ENCODE measurements at places on chromosomes 2 and 18.

GRCh38 chr2:54672590-54673456, 50.6 kb upstream of the EML6 start:
- no peak for DNase-seq

DNA sequence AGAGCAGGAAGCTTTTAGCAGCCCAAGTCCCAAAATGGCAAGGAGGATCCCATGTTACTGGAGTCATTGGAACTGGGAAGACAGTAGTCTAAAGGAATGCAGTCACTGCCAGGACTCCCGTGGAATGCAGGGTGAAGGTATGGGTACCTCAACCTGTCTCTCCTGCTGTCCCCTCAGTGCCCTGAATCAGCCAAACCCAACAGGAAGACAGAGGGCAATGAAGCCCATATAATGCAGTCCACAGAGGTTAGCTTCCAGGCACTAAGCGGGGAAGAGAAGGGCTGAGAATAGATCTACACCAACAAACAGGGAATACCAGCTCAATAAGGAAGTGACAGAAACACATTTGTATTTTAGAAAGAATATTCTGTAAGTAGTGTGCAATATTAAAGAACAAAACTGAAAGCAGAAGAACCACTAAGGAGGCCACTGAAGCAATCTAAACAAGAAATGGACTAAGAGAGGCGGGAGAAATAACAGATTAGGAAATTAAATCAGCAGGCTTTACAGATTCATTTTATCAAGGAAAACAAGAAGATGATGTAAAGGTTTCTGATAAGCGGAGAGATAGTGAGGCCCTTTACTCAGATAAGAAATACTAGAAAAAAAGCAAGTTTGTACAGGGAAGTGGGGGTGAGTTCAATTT, 8.3 kb downstream of the NEMP2 start:
- DNase-seq: no peak

GRCh38 chr2:202147775-202148174, 74.7 kb downstream of the KIAA2012 start:
- no peak for DNase-seq

- no peak for DNase-seq
Measured at GRCh38 chr2:120381661-120382060, 35.7 kb downstream of the INHBB start.

DNA sequence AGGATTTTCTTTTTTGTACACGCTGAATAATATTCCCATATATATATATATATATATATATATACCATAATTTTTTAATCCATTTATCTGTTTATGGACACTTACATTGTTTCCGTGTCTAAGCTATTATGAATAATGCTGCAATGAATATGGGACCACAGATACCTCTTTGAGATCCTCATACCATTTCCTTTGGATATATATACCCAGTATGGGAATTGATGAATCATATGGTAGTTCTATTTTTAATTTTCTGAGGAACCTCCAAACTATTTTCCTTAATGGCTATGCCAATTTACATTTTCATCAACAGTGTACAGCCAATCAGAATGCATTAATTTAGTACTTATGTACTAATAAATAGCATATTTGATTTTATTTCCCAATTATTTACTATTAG, 53.1 kb downstream of the MERTK start:
- no peak for DNase-seq

- no peak for DNase-seq
Measured at GRCh38 chr2:232982926-232983668, 30.0 kb downstream of the NGEF start.

GRCh38 chr2:96092951-96093350, 23.4 kb downstream of the ADRA2B start:
- no peak for DNase-seq

GRCh38 chr2:226220511-226220910, 579.1 kb downstream of the IRS1 start:
- DNase-seq: no peak

GRCh38 chr18:10230072-10230471, 224.4 kb upstream of the APCDD1 start:
- DNase-seq: no peak

- DNase-seq: no peak
Measured at GRCh38 chr18:12654971-12655370, 2.9 kb downstream of the SPIRE1 start.

DNA sequence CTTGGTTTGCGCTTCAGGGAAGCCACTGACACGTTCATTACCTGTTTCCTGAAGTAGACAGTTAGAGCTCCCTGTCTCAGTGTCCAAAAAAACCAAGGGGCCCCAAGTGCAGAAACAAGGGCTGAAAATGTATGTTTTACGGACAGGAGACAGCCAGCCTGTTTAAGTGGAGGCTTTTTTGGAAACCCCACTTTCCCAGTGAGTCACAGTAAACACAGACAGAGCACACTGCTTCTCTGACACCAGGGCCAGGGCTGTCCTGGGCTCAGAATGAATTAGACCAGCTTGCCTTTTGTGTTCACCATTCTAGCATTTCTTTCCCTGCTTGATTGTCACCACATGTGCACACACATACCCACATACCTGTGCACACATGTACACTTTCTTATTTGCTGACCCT, 128.6 kb downstream of the SH3RF3 start:
- DNase-seq: no peak

- DNase-seq: no peak
Measured at GRCh38 chr2:200786826-200787225, 24.9 kb upstream of the BZW1 start.

DNA sequence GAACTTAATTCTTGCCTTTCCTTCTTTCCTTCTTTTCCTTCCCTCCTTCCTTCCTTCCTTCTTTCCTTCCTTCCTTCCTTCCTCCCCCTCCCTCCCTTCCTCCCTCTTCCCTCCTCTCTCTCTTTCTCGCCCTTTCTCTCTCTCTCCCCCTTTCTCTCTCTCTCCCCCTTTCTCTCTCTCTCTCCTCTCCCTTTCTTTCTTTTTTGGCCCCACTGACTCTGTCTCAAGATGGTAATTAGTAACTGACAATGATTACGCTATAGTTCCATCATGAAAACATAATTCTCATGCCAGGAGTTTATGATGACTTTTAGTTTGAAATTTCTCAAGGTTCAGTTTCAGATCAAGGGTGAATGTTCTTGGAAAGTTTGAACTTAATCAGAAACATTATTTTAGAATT, 14.8 kb upstream of the CTLA4 start:
- no peak for DNase-seq

DNA sequence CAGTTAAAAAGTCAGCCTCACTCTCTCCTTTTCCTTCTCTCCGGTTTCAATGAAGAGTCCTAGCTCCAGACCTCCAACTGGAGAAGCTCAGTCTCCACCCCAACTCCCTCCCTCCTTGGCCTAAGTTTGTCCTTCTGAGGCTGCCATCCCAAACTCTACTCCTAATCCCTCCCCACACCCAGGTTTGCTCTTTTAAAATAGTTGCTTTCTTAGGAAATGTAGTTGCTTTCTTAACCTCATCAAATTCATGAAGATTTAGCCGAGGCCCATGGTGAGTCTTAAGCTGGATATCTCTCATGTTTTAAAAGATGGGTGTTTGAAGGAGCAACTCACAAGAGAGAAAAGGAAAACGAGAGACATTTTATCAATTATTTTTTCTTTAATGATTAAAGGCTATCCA, 937 bp upstream of the LANCL1 start:
- no peak for DNase-seq

DNA sequence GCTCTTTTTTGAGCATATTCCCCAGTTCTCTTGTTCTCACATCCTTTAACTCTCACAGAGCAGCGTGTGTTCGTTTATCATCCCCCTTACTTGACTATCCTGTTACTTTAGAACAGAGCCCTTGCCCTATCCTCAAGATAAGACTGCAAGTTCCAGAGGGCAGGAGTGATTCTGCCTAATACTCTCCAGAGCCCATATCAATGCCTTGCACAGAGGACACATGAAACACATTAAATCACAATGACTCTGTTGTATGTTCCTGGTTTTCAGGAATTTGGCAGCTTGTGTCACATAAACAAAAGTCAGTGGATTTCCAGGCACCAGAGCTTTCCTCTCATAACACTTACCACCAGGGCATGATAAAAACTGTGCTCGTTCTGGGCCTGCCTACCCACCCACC, 156.7 kb downstream of the RNF144A start:
- DNase-seq: no peak

GRCh38 chr2:106161938-106162820, 31.9 kb downstream of the UXS1 start:
- no peak for DNase-seq

DNA sequence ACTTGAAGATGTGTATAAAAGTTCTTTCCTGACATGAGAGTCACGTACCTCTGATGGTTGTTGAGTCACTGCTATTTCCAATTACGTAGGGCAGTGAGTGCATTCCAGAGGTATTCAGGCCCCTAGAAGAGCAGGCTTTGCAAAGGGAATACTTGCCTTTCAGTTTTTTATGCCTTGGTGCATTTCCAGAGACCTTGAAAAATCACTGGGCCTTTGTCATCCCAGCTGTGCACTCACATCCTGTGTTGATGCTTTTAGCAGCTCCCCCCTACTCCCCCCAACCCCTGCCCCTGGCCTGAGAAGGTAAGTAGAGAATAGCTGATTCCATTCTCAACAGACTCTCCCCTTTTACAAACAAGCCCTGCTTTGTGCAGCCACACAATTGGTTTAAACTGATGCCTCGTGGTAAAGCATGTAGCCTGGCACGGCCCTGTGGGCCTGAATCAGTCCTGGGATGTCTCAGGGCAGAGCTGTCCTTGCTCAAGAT, 174.2 kb downstream of the PRPF40A start:
- DNase-seq: no peak

DNA sequence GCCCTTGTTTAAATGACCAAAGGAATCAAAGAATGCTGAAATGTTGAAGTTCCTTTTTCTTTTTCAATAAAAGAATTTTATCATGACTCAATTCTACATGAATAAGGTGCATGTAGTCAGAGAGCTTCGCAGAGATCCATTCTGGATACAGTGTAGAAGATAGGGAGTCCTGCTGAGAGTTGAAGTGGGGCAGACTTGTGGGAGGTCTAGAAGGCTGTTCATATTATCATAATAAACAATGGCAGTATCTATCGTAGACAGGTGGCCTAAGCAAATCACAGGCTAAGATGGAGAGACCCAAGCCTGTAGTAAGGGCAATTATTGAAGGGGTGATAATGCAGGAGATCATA, 1322.0 kb upstream of the CELF4 start:
- no peak for DNase-seq

GRCh38 chr2:96549967-96550786, 13.6 kb downstream of the ARID5A start:
- no peak for DNase-seq

- DNase-seq: no peak
Measured at GRCh38 chr18:54743605-54743995, 84.7 kb upstream of the RAB27B start.

DNA sequence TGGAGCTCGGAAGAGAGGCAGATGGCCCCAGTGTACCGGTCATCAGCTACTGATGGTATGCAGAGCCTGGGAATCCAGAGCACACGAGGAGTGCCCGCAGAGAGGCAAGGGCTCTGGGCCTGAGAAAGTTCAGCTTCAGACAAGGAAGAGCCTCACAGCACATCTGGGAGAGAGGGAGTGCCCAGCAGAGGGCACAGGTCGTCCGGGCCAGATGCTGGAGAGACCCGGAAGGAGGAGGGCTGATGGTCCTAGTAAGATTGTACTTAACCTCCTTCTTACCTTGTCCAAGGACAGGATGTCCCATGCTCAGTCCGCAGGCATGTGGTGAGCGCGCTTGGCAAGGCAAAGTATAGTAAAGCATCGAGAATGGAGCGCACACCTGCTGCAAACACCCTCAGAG, 24.4 kb upstream of the CHMP1B start:
- DNase-seq: no peak

- DNase-seq: no peak
Measured at GRCh38 chr2:120826260-120826648, 90.6 kb downstream of the GLI2 start.

DNA sequence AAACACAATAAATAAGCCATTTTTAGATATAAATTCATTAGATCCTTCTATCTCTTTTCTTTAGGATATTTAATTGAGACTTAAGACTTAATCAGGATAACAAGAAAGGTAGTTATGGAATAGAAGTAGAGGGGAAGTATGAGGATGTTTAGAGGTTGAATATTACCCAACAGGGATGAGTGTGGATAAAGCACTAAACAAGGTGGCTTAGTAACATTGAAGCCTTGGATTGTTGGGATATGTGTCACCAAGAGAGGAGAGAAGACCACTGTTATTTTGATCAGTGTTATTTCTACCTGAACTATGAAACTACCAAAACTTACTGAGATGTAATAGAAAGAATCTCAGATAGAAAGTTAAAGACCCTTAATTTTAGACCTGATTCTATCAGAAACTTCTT, 405.7 kb downstream of the PIK3C3 start:
- no peak for DNase-seq

- no peak for DNase-seq
Measured at GRCh38 chr2:178825183-178825582, 18.0 kb upstream of the TTN start.

DNA sequence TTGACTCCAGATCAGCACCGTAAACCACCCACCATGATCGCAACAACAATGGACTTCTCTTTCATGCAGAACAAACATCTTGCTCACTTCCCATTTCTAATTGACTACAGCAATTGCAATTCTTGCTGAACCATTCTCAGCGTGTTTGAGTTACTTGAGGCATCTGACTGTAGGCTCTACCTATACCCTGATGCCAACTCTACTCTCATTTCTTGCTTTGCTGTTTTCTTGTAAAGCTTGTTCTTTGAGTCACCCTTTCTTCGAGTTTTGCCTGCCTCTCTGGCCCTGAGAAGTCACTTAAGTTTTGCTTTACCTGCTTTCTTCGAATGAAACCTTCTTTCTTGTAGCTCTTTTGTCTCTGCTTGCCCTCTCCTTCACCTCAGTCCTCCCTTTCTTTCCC, 160.5 kb upstream of the RND3 start:
- no peak for DNase-seq

- no peak for DNase-seq
Measured at GRCh38 chr2:104873689-104874054, 19.8 kb downstream of the POU3F3 start.

- DNase-seq: no peak
Measured at GRCh38 chr2:190637903-190638618, 10.8 kb upstream of the NAB1 start.

GRCh38 chr2:81007104-81007503, 702.6 kb upstream of the LRRTM1 start:
- DNase-seq: no peak

DNA sequence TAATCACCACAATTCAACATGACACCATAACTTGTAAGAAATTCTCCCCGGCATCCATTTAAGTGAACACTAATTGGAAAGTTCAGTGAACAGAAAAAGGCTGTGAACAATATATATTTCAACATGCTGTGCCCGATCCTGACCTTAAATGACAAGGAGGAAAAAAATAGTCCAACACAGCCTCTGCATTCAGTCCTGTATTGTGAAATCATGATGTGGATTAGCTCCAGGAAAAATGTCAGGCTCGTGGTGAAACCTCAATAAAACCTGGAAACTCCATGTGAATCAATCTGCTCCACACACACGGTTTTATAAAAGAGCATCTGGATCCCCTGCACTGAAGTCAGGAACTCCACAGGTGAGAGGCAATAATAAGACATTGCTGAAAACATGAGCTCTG, 145.4 kb upstream of the SPOPL start:
- DNase-seq: no peak

DNA sequence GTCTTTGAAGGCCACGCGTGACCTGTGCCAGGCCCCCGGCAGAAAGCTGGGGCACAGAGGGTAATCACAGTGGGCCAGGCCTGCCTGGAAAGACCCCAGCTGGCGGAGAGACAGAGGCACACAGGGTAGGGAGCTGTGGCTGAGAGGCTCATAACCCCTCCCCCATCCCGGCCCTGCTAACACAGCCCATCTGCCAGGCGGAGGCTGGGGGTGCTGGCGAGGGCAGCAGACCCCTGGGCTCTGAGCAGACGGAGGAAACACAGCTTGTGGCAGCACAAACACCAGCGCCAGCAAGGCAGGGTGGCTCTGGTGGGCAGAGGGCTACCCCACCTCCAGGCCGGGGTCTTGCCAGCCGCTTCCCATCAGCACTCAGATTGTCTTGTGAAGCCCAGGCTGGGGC, 19.0 kb downstream of the HS6ST1 start:
- no peak for DNase-seq

Measured in immature natural killer cell (primary cell).